ENCODE measurements at places on chromosomes 12 and 14.

GRCh38 chr12:108803428-108804105 lies 53.8 kb downstream of the SSH1 start:
- DNase-seq, result peak; percentile 90

DNA sequence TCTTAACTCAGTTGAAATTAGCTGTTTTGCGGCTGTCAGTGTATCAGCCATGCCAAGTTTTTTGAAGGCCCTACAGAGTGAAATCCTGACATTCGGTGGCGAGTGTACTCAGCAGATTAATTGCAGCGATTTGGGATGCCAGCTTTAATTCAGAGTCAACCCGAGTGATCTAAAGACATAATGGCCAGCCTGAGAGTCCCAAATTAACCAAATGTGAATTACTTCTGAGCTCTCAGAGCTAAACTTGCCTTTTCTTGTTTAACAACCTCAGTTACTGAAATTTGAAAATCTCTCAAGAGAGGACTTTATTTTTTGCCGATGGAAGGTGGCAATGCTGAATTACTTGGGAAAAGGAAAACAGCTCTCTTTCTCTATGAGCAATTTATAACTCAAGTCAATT lies 148.5 kb downstream of the GLT1D1 start:
- no peak for DNase-seq

DNA sequence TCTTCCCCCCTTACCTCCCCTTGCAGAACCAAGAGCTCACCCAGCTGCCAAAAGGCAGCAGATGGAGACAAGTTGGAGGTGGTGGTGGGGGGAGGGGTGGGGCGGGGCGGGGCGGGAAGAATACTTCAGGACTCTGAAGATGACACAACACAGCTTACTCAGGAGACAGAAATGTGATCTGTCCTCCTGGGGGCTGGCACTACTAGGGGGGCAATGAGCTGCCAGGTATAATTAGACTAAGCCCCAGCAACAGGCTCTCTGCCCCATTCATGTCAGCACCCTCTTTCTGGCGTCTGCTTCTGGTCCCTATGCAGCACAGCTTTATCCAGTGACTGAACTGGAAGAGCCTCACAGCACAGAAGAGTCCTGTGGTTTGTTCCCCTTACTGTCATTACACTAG lies 407.0 kb downstream of the MED13L start:
- DNase-seq, result no peak

DNA sequence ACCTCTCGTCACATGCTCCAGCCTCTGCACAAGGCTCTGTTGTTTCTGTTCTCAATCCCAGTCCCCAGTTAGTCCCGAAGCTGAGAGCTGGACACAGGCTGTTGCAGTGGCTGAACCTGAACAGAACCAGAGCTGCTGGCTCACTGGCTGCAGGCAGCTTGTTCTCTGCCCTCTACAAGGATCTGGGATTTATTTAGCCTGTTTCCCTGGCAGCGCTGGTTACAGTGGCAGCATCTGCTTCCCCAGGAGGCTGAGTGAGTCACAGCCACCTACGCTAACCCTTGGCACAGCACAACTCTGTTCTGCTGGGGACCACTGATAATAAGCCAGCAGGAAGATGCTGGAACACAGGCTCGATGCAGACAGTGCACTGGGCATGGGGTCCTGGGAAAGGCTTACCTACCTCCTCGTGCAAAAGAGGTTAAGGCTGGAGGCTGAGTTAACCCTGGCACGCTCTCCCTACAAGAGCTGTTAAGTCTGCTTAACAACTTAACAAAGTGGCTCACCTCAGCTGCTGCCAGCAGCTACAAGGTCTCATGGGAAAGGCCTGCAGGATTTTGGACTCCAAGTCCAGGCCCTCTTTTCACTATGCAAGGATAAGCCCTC lies 299.6 kb downstream of the PCNX1 start:
- DNase-seq, result peak; percentile 87

DNA sequence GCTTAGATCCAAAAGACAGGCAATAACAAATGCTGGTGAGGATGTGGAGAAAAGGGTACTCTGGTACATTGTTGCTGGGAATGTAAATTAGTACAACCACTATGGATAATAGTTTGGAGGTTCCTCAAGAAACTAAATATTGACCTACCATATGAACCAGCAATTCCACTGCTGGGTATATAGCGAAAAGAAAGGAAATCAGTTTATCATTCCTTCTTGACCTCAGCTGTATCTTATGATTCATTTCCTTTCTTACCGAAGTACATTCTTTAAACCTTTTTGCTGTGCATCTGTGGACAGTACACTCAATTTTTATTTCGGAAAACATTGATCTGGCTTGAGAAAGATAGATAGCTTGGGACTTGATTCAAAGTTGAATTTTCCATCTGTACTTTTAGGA lies 183.2 kb upstream of the LRFN5 start:
- no peak for DNase-seq

GRCh38 chr12:72025524-72025923 lies 86.9 kb downstream of the TPH2 start:
- no peak for DNase-seq

DNA sequence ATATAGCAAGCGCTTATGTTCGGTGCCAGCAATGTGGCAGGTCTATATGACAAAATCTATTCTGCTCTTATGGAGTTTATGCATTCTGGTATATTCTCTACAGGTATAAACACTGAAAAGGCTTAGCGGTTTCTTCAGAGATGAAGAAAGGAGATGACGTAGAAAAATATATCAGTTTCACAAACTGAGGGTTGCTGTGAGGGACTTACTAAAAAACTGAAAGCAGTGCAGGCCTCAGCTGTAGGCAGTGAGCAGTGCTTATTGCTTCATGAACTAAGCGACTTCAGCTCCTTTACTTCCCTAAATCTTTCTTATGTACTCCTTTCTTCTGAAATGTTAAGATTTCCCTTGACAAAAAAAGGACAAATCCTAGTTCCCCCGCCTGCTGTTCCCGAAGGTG lies 4.5 kb downstream of the DDX47 start:
- no peak for DNase-seq
